Mucosa of gallbladder (tissue), 1 donor: ENCODE measurements at places on chromosomes 5 and 9.

DNA sequence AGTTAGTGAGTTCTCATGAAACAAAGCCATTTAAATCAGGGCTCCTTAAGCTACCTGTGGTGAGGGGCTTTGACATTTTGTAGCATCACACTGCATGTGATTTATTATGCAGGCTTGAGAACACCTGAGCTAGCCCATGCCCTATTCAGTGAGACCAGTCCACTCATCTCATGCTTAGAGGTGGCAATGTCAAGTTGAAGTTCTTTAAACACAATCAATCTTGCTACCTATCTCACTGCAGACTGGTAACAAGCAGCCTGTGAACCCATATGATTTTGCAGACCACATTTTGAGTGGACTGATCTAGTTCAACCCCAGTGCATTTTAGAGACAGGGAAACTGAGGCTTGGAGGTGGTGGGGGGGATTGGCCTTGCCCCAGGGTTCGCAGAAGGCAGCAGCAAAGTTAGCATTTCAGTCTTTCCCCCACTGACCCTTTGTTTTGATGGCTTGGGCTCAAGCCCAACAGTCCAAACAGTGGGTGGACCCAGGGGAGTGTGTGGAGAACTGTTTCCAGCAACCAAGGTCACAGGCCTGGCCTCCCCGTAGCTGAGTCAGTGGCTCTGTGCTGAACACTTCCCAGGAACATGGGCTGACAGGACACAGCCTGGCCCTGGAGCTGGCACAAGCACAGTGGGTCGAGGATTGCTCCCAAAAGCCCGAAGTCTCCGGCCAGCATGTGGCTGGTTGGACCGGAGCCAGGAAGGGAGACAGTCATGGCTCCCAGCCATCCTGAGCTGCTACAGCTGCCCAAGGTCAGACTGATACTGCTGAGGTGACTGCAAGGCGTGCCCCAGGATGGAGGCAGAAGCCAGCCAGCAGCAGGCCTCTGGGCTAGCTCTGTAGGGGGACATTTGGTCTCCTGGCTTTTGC lies 95.3 kb downstream of the RGS3 start:
- peak; percentile 69 for DNase-seq

DNA sequence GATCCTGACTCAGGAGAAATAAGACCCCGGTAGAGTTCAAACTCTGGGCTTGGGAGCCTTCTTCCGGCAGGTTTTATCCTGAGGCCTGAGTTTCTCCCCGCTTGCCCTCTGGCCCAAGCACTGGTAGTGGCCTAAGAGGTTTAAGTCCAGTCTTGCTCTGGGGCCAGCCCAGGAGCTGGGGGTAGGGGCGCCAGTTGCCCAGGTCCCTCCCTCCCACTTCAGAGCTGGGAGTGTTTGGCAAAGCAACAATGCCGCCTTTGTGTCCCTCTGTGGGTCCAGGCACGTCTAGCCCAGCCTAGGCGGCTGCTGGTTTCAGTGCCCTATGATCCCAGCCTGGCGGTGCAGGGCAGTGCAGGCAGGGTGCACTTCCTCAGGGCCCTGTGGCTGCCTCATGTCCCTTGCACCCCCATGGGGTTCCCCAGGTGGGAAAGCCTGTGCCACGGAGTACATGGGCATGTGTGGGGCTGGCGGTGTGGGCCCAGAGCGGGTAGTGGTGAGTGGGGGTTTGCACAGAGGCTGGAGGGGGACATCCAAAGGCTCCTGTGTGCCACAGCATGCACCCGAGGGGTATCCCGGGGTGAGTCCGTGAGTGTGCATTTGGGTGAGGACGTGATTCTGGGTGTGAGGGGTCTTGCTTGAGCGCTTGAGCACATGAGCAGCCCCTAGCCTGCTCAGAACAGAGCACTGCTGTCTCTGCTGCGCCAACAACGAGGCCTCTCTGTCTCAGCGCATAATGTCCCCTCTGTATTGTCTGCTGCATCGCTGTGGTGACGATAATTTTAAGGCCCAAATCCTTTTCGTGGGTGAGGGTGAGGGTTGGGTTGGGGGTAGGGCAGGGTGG lies 61.7 kb upstream of the PSD2 start:
- DNase-seq, result peak; percentile 70

DNA sequence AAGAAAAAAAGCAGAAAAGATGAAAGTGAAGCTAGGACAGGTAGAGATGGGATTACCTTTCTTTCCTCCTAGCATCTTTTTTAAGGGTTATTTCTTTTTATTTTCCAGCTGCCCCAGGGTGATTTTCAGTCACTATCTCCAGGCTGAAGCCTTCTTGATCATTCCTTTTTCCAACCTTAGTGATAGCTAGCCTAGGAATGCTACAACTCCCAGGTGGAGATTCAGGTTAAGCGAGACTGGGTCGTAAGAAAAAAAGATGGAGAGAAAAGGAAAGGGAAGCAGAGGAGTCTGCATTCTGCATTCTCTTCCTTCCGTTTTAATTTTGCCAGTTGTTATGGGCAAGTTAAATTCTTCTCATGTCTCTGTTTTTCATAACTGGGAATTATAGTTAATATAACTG lies 36.7 kb upstream of the RIC1 start:
- DNase-seq, result no peak

DNA sequence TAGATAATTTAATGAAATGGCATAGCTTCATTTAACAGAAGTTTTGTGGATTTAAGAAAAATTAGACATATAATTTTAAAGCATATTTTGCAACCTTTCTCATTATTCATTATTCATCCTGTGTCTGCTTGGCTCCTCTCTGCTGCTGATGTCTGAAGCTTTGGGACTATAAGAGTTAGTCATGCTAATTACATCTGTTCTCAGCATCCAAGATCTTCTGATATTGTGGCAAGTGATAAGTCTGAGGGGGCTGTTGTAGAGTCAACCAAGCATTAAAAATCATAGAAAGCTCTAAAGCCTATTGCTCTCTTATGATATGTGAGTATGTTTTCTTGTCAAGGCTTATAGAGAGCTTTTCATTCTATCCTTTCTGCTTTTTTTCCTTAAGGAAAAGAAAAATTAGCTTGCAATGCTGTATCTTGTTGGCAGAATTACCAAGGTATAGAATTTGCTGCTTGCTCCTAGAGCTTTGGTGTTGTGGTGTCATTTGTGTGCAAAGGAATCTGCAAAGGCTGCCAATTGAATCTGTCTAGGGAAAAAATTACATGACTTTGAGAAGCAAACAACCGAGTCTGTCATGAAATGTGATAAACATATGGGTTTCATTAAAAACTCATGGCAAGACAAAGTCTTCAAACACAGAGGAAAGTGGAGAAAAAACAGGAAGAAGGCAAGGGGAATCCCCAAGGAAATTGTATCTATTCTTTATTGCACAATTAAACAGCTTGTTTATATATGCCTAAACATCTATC lies 156.1 kb upstream of the DAB2 start:
- DNase-seq, result no peak

DNA sequence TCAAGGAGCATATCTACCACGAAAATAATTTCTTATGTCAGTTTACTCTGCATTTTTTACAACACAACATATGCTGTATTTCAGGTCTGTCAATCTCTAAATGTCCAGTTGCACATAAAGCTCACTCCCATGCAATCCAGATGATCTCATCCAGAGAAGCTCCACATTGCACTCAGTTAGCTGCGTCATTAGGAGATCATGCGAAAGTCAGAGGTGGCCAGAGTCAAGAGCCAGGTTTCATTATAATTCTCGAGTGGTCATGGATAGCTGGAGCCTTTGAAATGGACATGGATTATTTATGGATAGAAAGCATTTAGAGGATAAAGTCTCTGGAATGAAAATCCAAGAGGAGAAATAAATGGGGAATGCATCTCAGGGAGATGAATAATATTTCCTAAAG lies 232.3 kb downstream of the GAS1 start:
- no peak for DNase-seq

GRCh38 chr5:115455301-115455707 lies 89.3 kb downstream of the FEM1C start:
- DNase-seq, result no peak

- peak; percentile 54 for DNase-seq
These were observed 4.5 kb downstream of the ROR2 start for GRCh38 chr9:91945277-91946085.

DNA sequence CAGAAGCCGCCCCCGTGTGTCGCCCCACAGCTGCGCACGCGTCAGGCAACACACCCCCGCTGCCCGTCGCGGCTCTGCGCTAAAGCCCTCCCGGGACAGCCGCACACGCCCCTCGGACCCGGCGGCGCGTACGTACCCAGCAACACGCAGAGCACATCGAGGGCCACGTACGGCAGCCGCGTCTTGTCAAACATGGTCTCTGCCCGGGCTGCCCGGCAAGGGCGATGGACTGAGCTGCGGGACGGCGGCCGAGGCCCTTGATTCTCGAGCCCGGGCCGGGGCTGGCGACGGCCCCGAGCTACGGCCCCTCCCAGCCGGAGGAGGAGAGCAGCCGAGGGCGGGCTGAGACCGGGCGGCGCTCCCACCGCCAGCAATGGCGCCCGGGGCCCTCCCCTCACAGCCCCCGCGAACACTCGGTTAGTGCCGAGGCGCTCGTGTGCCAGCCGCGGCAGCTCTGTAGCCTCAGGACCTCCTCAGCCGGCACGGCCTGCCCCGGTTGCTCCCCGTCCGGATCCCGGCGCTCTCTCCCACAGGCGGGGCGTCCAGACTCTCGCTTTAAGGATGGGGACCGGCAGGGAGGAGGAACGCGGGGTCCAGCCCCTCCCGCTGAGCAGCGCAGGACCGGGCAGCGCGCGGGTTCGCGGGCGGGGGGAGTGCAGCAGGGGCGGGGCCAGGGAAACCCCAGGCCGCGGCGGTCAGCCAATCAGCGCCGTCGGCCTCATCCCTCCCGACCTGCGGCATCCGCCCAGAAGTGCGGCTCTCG lies at the start of gene PLPP1:
Gene PLPP1 (minus strand): TSS at position 529 of the 763 bp plus-strand sequence. CDS start 335 bp downstream, at position 194.
- DNase-seq, result peak; percentile 93

- DNase-seq, result no peak
These were observed 6.6 kb upstream of the UBQLN1 start for GRCh38 chr9:83714329-83714728.

DNA sequence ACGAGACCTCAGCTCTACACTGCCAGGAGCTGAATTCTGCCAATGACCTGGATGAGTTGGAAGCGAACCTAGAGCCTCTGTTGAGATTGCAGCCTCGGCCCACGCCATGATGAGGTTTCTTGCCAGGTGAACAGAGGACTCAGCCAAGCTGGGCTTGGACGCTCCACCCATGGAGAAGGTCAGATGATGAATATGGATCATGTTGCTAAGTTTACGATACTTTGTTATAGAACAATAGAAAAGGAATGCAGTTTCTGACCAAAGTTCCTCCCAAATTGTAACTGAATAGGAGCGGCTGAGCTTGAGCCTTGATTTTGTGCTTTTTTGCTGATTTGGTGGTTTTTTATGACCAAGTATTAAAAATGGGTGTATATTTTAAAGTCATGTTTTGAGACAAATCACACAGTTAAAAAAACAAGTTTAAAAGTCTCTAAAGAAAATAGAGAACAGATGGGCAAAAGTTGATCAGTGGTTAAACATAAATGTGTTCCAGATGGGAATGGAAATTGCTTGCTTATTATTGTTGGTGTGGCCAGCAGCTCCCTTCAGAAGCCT lies 32.9 kb downstream of the ROPN1L start:
- DNase-seq, result no peak

DNA sequence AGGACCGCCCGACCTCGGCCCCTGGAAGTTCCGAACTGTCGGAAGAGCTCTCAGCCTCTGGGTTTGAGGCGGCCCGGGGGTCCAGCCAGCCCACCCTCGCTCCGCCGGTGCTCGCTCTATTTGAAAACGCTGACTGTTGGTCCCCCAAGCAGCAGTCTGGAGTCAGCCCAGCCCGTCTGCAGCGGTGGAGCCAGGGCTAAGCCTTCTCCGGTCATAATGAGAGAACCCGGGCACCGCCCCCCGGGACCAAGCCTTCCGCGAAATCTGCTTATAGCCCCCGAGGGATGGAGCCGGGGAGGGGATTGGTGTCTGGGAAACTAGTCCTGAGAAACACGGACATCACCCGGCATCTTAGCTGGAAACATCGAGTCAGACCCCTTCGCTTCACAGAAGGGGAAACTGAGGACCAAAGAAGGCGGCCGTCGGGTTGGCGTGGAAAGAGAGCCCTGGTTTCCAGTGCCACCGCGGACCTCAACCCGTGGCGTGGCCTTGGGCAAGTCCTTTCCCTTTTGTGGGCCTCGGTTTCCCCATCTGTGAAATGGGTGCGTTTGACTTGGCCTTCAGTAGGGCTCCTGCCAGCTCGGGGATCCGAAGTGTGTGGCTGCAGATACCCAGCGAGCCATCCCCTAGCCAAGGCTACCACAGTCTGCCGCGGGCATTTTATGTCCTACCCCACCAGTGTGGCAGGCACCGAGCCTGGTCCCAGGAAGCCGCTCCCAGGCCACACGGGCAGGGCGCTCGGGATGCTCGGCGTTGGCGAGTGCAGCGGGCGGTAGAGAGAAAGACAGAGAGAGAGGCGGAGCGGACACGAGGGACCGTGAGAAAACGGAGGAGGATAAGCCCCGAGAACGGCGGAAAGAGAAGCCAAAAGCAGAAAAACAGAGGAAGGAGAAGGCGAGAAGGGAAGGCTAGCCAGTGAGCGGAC lies 857 bp downstream of the ADAM19 start:
- DNase-seq, result no peak

DNA sequence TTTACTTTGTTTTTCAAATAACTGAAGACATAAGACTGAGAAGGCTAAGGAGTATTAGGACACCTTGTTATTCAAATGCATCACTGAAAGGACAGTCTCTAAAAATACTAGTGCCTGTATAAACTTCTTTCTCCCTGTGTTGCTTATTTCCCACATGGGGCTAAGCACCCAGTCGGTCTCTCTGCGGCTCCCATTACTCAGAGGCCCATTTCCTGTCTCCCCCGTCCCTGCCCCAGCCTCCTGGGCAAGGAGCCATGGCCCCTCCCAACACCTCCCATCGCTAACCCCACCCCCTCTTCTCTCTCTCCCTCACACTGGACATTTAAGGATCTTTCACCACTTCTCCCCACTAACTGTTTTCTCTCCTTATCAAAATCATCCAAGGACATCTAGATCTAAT lies 81.9 kb downstream of the EBF1 start:
- DNase-seq, result no peak

GRCh38 chr5:127028822-127029457 lies 1.4 kb downstream of the MARCHF3 start:
- DNase-seq, result peak; percentile 28

GRCh38 chr5:53878015-53878414 lies 317.6 kb downstream of the NDUFS4 start:
- no peak for DNase-seq

DNA sequence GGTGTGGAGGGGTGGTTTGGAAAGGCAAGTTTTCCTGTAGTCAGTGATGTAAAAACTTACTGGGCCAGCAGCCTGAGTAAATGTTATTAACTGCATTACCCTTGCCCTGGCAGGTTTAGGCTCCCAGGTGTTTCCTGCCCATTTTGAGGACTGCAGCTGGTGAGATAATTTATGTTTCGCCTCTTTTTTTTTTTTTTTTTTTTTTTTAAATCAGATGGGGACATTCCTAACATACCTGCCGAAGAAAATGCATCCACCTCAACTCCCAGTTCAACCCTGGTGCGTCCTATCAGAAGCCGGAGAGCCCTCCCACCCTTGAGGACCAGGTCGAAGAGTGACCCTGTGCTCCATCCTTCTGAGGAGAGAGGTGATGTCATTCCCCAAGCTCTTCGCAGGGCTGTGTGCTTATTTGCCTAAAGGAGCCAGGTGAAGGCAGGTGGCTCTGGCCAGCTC lies 60.6 kb downstream of the ENTREP1 start:
- DNase-seq, result no peak
